ENCODE measurements at places on chromosomes 7 and 10.

DNA sequence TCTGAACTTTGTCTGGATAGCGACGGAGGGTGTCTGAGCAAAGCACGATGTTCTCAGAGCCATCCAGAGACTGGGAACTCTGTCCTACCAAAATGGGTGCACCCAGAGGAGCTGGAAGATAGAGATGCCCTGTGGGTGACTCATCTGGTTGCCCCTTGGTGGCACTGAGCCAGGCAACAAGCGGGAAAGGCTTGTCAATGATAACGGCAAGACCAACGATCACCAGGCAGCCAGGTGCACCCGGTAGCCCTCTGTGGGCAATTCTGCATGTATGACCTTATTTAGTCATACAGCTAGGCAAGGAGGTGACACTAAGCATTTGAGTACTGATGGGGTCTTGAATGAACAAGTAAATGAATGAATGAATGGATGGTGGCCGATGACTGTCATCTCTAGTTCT lies 2.8 kb upstream of the ELN start:
- no peak for DNase-seq

GRCh38 chr7:125636320-125636962 lies 706.8 kb upstream of the POT1 start:
- DNase-seq, result no peak

DNA sequence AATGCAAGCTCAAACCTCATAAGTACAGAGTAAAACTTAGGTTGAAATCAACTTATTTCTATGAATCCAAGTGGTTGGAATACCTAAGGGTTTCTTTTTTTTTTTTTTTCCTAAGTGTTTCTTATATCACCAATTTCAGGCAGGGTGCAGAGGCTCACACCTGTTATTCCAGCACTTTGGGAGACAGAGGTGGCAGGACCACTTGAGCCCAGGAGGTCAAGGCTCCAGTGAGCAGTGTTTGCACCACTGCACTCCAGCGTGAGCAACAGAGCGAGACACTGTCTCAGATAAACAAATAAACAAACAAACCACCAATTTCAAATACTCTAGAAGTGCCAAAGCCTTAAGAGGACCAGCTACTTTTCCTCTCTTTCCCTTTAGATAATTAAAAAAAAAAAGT lies 39.2 kb upstream of the SPOCK2 start:
- no peak for DNase-seq

GRCh38 chr7:24685708-24686107 lies 71.6 kb downstream of the GSDME start:
- no peak for DNase-seq

GRCh38 chr10:11175823-11176243 lies 158.2 kb downstream of the CELF2 start:
- DNase-seq, result no peak

DNA sequence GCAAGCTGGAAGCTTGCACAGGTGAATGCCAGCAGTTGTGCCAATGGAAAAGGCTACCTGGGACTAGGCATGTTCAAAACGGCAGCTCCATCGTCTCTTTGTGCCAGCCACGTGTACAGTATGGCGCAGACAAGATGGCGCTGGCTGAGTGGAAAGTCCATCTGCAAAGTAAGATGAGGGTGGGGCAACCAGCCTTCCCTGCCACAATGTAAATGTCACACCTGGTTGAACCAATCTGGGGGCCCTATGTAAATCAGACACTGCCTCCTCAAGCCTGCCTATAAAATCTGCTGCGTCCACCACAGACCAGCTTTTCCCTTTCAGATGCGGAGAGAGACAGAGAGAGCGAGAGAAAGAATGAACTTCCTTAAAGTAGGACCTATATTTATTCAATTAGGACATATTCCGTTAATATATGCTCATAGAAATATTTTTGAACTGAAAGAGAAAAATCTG lies 18.5 kb upstream of the C7orf33 start:
- DNase-seq, result no peak

DNA sequence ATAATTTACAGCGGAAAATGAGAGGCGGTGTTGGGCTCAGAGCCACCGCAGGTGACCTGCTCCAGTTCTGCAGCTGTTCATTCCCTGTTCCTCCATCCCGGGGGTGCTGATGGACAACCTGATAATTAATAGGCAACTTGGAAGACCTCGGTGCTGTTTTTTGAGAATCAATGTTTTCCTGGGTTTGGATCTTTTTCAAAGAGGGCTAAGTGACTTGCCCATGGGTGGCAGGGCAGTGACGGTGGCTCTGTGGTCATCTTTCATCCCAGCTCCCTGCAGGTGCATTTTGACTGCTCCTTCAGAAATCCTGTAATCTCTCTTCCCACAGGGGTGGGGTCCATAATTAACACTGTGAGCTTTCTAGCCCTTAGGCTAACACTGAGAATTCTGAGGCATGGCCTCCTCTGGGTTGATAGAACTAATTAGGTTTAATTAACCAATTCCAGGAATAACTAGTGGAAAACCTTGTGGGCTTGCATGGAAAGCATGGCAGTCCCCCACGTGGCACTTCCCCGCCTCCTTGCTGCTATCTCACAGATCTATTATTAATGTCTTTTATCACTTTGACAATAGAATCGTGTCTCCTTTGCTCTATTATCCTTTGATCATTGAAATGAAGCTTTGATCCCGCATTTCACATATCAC lies 217.9 kb downstream of the GLRX3 start:
- DNase-seq, result no peak

DNA sequence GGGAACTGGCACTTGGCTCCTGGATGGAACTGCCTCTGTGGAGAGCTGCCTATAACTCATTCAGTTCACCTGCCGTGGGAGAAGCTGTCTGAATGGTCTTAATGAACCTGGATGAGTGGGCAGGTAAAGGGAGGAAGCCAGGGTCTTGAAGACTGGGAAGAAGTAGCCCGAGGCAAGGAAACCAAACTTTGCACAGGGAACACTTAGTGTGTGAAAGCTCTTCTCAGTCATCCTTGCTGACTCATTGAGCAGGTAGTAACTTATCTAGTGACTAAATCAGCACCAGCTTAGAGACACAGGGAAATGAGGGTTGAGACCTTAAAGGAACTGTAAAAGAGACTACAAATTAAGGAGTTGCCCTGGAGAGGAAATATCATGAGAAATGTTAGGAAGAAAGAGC lies 9.9 kb downstream of the LRRC4 start:
- no peak for DNase-seq

DNA sequence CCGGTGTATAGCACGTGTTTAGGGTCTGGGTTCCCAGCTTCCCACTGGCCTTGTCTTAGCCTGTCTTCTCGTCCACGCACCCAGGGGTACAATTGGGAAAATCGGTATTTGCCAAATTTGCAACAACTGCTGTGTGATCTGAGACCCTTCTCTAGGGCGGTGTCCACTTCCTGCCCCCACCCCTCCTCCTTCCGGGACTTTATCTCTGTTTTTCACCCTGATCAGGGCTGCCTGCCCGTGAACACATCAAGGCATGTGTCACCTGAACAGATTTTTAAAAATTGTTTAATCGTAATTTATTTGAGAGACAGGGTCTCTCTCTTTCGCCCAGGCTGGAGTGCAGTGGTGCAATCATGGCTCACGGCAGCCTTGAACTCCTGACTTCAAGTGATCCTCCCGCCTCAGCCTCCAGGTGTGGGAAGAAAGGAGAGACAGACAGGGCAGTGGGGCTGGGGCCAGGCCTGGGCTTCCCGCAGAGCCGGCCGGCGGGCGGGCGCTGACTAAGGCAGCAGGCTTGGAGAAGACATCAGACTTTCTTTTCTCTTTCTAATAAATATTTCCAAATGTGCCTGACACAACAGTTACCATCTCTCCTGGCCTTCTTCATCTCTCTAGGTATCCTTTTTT lies 27.5 kb downstream of the ELFN1 start:
- no peak for DNase-seq

GRCh38 chr7:102455596-102455995 lies 9.1 kb downstream of the ALKBH4 start:
- DNase-seq, result no peak

DNA sequence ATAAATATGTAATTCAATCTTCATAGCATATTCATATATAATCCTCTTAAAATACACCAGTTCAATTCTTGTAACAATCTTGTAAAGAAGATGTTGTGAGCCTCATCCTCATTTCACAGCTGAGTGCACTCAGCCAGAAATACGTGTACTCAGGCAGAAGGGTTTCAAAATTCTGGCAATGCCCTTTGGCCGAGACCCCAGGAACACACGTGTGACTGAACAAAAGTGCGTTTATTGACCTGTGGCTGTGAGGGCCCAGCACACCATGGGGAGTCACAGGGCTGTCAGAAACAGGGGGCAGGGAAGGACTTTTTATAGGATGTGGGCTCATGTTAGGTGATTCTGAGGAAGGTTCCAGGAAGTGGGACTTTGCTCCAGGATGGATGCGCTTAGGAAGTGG lies 21.5 kb downstream of the GIMAP8 start:
- DNase-seq, result no peak

Data from GF-D8 (cell line).